ENCODE measurements at places on chromosomes 11 and 22.

DNA sequence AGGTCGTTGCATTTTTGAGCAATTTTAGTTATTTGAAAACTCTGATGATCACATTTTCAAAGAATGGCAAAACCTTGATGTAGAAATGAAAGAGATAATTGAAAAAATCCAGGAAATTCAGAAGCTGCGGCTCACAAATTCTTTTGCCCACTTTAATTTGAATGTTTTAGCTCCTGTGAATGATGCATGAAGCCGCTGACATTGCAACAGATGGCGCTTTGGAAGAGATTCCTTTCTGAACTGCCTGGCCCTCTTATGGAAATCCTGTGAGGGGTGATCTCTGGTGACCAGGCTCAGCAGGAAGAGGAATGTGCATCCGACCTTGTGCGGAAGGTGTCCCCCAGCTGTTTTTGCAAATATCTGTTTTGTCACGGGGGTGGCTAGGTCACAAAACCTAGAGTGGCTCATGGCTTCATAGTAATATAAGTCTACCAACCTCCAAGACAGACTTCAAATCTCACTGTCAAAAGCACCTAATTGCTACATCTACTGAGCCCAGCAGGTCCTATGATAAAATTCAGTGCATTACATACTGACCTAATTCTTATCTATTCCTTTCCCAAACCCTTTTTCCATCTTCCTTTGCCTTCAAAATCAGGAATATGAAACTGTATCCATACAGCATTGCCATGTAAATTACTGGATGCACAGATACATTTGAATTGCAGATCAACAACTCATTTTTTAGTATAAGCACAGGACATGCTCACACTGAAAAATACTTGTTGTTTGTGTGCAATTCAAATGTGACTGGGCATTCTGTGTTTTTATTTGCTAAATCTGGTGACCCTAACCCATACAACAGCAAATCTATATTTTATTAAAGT, 412.7 kb downstream of the ETS1 start:
- H3K4me1 ChIP-seq = peaks cover 5% of the 10 kb centered on the region
- no peaks in the 10 kb centered on the region for H3K36me3 ChIP-seq
- H3K27me3 ChIP-seq = no peaks in the 10 kb centered on the region
- DNase-seq = no peak

- H3K4me3 ChIP-seq = no peak overlapping the region
- H3K36me3 ChIP-seq = no peaks in the 10 kb centered on the region
- H3K27me3 ChIP-seq = no peaks in the 10 kb centered on the region
- no peak overlapping the region for H3K27ac ChIP-seq
- no peaks in the 10 kb centered on the region for H3K4me1 ChIP-seq
- no peak for DNase-seq
These were observed 46.4 kb upstream of the HORMAD2 start for GRCh38 chr22:30033901-30034300.

- no peak for DNase-seq
- no peaks in the 10 kb centered on the region for H3K4me1 ChIP-seq
- no peaks in the 10 kb centered on the region for H3K27me3 ChIP-seq
These were observed 149.1 kb upstream of the CNTN5 start for GRCh38 chr11:98871690-98872089.

GRCh38 chr11:82794490-82794889, 60.8 kb upstream of the FAM181B start:
- H3K4me1 ChIP-seq = peaks cover 27% of the 10 kb centered on the region
- no peak for DNase-seq
- no peak overlapping the region for H3K4me3 ChIP-seq
- no peaks in the 10 kb centered on the region for H3K27me3 ChIP-seq
- no peak overlapping the region for H3K27ac ChIP-seq
- H3K36me3 ChIP-seq = no peaks in the 10 kb centered on the region

DNA sequence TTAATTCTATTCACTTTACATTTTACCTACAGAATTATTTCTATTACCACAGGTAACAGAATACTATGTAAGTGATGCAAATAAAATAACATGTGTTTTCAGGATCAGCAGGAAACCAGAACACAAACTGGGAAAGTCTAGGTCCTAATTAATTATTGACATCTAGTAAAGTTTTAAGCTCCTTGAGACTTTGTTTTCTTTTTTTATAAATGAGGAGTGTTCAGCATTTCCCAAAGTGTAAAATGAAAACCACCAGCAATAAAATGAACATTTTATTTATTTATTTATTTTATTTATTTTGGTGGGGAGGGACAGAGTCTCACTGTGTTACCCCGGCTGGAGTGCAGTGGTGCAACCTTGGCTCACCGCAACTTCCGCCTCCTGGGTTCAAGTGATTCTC, 123.6 kb downstream of the ARHGAP42 start:
- no peaks in the 10 kb centered on the region for H3K27me3 ChIP-seq
- H3K4me1 ChIP-seq = peaks cover 12% of the 10 kb centered on the region
- no peaks in the 10 kb centered on the region for H3K36me3 ChIP-seq

GRCh38 chr22:42001121-42001520, 2.5 kb downstream of the WBP2NL start:
- H3K27ac ChIP-seq = no peak overlapping the region
- no peak for DNase-seq
- H3K36me3 ChIP-seq = no peaks in the 10 kb centered on the region
- H3K4me3 ChIP-seq = no peak overlapping the region
- H3K4me1 ChIP-seq = peaks cover 10% of the 10 kb centered on the region

DNA sequence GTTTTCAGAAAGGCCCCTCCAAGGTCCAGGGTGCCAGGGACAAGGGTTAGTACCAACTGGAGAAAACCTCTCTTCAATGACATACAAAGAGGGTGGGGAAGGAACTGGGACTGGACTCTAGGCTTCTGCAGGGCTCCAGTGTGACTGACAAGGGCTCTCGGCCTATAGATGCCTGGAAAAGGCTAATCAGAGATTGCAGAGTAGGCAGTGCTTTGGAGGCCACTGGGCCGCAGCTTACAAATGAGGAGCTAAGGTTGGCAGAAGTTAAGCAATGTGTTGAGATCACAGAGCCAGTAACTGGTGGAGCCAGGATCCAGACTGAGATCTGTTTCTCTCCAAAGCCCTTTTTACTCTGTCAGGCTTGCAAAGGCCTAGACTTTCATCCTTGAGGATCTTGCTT, 7.4 kb upstream of the DGKZ start:
- H3K36me3 ChIP-seq = no peaks in the 10 kb centered on the region
- DNase-seq = no peak
- H3K4me3 ChIP-seq = no peak overlapping the region
- H3K27ac ChIP-seq = peak overlapping the region; percentile 83

GRCh38 chr11:103529181-103529684, 420.0 kb downstream of the DYNC2H1 start:
- H3K4me1 ChIP-seq = no peaks in the 10 kb centered on the region
- no peak for DNase-seq
- no peak overlapping the region for H3K4me3 ChIP-seq
- no peaks in the 10 kb centered on the region for H3K27me3 ChIP-seq

- H3K27me3 ChIP-seq = no peaks in the 10 kb centered on the region
- no peak for DNase-seq
- no peak overlapping the region for H3K27ac ChIP-seq
- H3K4me3 ChIP-seq = no peak overlapping the region
- H3K4me1 ChIP-seq = peaks cover 11% of the 10 kb centered on the region
These were observed 35.7 kb downstream of the KCNJ4 start for GRCh38 chr22:38419121-38419857.

DNA sequence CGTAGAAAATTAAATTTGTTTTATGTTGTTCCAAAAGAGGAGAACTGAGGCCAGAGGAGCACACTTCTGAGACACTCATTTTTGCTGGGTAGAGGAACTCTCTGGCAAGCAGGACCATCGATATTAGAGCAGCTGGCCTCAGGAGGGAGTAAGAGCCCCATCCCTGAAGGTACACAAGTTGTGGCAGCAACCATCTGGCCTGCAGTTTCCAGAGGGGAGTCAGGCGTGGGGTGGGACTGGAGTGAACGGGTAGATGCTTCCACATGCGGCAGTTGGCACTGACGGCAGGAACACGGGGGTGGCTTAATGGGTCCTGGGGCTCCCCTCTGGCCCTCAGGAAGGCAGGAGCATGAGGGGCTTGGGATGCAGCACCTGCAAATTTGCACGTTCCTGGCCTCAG, 13.2 kb upstream of the SSTR3 start:
- no peaks in the 10 kb centered on the region for H3K36me3 ChIP-seq
- no peak for DNase-seq
- H3K27me3 ChIP-seq = no peaks in the 10 kb centered on the region
- no peak overlapping the region for H3K4me3 ChIP-seq

DNA sequence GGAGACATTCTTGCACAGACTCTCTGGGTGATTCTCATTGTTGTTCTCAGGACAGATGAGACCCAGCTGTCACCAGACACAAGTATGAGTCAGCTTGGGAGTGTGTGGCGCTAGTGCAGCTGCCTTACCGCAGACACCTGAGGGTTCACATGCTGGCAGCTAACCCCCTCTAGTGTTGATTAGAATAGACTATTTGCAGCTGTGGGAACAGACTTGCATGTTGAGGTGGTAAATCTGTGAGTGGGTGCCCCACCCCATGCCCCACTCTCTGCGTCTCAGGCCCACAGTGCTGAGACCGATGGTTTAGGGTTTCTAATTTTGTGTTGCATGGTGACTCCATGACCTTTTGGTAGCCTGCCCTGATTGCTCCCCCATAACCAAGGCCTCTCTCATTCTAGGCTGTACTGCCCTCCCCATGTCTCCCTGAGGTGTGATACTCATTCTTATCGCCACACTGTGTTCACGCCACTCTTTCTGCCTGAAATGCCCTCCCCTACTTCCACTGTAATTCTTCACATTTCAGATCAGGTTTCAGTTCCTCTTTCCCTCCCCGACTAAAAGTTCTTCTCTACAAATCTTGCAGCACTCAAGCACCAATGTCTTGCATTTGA, 73.7 kb upstream of the KIRREL3 start:
- peaks cover 9% of the 10 kb centered on the region for H3K4me1 ChIP-seq
- H3K36me3 ChIP-seq = no peaks in the 10 kb centered on the region
- H3K27ac ChIP-seq = no peak overlapping the region

GRCh38 chr11:117380676-117381075, 53.0 kb downstream of the CEP164 start:
- H3K27me3 ChIP-seq = no peaks in the 10 kb centered on the region
- no peak overlapping the region for H3K27ac ChIP-seq
- DNase-seq = no peak
- no peak overlapping the region for H3K4me3 ChIP-seq
- no peaks in the 10 kb centered on the region for H3K4me1 ChIP-seq
- H3K36me3 ChIP-seq = peaks cover 22% of the 10 kb centered on the region

DNA sequence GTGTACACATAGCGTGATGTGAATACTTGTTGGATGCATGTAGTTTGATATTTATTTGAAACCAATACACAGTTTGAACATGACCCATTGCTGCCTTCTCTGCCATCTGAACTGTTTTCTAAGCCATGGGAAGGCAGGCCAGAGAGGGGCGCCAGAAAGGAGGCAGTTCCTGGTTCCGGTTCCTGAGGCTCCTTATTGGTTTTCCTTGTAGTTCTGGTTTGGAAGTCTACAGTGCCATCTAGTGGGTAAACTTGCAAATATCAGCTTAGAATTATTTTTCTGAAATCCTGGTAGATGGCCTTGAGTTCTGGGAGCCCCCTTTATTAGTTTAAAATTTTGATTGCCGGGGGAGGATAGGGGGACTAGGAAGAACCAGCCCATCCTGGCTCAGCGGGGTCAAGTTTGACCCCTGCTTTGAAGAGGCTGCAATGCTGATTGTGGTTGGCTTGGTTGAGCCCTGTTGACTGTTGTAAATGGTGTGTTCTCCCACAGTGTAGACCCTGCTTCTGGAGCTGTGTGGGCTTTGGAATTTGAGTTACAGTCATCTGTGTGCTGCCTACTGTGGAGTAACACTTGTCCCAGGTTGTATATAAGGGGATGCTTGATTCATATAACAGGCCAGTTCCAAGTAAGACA, 48.4 kb downstream of the GRAMD1B start:
- no peak overlapping the region for H3K27ac ChIP-seq
- H3K4me1 ChIP-seq = no peaks in the 10 kb centered on the region
- no peak overlapping the region for H3K4me3 ChIP-seq
- no peak for DNase-seq

GRCh38 chr11:64053699-64054098, 18.0 kb downstream of the FLRT1 start:
- no peaks in the 10 kb centered on the region for H3K36me3 ChIP-seq
- no peak overlapping the region for H3K27ac ChIP-seq
- H3K4me1 ChIP-seq = no peaks in the 10 kb centered on the region
- no peak for DNase-seq

GRCh38 chr11:121931748-121932352, 184.2 kb downstream of the BLID start:
- H3K4me3 ChIP-seq = no peak overlapping the region
- DNase-seq = no peak
- no peak overlapping the region for H3K27ac ChIP-seq

DNA sequence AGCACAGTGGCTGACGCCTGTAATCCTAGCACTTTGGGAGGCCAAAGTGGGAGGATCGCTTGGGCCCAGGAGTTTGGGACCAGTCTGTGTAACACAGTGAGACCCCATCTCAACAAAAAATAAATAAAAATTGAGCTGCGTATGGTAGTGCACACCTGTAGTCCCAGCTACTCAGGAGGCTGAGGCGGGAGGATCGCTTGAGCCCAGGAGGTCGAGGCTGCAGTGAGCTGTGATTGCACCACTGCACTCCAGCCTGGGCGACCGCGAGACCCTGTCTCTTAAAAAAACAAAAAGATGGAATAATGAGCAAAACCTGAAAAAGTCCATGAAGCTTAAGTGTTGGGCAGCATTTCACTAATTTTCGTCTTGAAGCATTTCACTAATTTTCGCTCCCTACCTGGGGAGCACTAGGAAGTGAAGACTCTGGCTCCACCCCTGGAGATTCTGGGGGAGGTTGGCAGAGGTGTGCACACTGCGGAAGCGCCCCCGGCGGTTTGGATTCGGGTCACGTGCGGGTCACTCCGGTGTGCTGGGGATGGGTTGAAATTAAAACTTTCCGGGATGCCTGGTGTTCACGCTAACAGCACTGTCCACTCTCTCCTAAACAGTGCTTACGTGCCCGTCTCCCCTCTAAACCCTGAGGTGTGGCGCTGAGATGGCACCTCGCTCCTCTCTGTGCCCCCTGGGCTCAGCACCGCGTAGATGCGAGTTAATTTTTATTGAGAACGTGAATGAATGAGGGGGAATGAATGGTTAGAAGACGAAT, 906 bp upstream of the NAA40 start:
- peak overlapping the region; percentile 73 for H3K4me3 ChIP-seq
- no peak for DNase-seq
- H3K36me3 ChIP-seq = no peaks in the 10 kb centered on the region
- H3K27me3 ChIP-seq = no peaks in the 10 kb centered on the region
- no peaks in the 10 kb centered on the region for H3K4me1 ChIP-seq

DNA sequence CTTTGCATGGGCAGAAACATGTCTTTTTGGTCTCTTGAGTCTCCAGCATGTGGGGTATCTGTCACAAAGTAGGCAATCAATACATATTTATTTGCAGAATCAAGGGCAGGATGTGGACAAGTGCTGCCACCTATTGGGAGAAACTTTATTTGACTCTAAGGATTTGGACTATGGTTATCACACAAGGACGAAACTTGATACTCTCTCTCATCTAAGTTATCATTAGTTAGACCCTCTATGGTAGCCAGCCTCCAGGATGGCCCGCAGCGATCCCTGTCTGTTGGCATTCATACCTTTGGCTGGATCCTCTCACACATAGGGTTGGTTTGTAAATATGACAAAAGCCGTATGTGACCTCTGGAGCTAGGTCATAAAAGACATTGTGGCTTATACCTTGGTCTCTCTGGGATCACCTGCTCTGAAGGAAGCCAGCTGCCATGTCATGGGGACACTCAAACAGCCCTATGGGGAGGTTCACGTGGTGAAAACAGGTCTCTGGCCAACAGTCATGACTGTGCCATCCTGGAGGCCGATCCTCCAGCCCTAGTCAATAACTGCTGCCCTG, 1.1 kb upstream of the FBXO7 start:
- H3K27me3 ChIP-seq = no peaks in the 10 kb centered on the region
- no peak overlapping the region for H3K4me3 ChIP-seq
- DNase-seq = no peak
- peak overlapping the region; percentile 99 for H3K27ac ChIP-seq
- no peaks in the 10 kb centered on the region for H3K36me3 ChIP-seq

All from right atrium auricular region (tissue), 2 donors.